ENCODE measurements at places on chromosomes 13 and 19.

DNA sequence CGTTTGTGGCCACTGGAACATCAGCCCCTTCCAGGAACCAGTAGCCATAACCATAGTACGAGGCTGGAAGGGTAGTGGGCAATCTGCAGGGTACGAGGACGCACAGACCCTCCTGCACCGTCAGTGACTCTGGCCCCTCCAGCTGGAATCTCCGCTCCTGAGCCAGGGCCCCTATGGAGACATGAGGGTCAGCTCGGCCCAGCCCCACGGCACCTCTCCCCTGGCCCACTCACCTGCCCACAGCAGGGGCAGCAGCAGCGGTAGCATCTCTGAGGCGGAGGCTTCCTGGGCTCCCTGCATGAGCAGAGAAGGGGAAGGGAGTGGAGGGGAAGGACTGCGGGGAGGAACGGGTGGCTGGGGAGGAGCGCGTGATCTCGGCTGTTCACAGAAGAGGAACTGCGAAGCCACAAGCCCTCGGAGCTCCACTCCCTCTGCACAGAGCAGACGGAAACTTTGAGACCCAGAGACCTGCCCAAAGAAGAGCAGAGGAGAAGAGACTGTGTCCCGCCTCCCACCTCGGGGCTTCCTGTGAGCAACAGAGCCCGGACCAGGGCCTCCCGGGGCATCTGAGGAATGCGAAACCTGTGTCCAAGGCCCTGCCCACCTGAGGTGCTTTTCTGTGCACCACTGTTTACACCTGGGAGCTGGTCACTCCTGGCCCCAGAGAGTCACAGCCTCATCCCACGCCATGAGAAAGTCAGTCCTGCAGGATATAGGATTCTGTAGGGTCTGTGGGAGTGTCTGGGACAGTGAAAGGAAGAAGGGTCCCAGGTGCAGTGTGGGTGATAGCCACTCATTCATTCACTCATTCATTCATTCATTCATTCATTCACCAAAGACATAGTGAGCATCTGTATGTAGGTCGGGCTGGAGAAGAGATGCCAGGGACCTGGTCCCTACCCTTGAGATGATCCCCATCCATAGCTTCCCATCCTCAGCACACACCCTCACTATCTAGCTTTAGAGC, at the start of gene SIGLEC6:
SIGLEC6 (minus strand) TSS at position 322 of the 967 bp plus-strand sequence; CDS start at position 300, 22 bp downstream.
- DNase-seq: no peak

DNA sequence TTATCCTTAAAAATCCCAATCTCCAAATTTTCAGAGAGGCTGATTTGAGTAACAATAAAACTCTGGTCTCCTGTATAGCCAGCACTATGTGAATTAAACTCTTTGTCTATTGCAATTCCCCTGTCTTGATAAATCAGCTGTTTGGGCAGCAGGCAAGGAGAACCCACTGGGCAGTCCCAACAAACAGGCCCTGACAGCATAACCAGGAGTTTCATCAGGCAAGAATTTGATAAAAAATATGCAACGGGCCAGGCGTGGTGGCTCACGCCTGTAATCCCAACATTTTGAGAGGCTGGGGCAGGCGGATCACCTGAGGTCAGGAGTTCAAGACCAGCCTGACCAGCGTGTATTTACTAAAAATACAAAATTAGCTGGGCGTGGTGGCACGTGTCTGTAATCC, 42.1 kb downstream of the STK24 start:
- DNase-seq: no peak

DNA sequence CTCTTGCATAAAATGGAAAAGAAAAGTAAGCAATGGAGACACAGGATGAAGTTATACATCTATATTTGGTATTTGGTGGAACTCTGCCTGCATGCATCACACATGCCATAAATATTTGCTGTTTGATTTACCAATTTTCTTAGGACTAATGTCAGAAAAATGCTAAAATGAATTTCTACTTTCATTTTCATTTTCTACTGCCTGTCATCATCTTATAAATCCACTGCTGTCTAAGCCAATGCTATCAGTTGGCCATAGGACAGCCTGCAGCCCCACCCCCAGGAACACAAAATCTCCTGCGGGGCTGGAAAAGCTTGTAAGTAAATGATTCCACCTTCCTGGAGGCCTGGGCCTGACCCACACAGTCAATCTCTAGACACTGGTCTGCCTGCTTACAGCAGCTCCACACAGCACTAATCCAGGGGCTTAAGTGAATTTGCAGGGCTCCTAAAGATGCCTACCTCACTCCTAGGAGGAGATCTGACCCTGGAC, 122.0 kb downstream of the ENOX1 start:
- DNase-seq: no peak

DNA sequence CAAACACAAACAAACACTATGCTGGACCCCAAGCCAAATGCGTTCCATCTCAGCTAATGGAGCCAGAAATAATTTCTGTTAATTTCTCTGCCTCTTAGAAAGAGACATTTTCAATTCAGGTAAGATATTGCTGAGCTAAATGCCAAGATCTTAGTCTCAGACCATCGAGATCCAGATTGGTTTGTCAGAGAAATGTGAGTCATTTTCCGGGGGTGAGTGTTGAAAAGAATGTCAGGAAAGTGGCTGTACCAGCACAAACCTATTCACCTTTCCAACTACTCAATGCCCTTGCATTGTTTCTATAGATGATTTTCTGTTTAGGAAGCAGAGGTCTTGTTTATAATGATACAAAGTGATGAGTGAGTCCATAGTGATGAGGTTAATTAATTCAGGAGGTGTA, 266.8 kb upstream of the TSHZ3 start:
- DNase-seq: no peak

GRCh38 chr19:51009061-51009891, 7.9 kb upstream of the KLK8 start:
- DNase-seq: no peak

DNA sequence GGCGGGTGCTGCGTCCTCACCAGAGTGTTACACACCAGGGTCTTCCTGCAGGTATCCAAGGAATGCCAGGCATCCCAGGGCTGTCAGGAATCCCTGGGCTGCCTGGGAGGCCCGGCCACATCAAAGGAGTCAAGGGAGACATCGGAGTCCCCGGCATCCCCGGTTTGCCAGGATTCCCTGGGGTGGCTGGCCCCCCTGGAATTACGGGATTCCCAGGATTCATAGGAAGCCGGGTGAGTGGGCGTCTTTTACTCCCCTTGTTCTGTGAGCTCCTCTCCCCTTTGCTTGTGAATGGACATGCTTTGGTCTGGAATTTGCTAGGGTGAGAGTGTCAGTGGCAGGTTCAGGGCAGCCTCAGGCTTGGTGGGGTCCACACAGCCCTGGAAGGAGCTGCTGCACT, 75.9 kb downstream of the RAB20 start:
- no peak for DNase-seq

GRCh38 chr19:30046522-30046921, 104.5 kb downstream of the URI1 start:
- no peak for DNase-seq

- DNase-seq: no peak
These were observed 1.9 kb downstream of the CNN2 start for GRCh38 chr19:1028062-1028926.

DNA sequence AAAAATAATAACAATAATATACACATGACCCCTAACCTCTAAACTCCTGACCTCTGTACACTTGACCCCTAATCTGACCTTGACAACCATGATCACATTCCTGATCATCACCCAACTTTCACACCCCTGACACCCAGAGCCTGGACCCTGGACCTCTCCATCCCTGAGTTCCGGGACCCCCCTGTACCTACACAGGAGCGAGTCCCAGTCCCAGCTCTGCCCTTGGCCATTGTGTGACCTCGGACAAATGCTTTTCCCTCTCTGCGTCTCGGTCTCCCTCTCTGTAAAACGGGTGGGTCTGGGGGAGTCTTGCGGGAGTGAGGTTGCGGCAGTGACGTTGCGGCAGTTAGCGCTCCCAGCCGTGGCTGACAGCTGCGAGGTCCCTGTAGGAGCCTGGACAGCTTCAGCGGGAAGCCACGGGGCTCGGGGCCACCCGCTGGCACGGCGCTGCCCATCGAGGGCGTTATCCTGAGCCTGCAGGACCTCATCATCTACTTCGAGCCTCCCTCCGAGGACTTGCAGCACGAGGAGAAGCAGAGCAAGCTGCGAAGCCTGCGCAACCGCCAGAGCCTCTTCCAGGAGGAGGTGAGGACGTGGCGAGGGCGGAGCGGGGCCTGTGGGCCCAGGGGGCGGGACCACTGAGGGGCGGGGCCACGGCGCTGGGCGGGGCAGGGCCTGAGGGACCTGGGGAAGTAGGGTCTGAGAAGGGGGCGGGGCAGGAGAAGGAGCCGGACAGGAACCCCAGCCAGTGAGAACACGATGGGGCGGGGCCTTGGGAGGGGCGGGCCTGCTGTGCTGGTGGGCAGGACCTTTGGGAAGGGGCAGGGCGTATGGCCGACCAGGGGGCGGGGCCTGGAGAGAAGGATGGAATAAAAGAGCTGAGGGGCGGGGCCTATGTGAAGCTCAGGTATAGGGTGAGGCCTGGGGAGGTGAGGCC, 19.2 kb downstream of the RYR1 start:
- no peak for DNase-seq

GRCh38 chr13:98986226-98986846, 8.5 kb upstream of the DOCK9 start:
- DNase-seq: no peak

DNA sequence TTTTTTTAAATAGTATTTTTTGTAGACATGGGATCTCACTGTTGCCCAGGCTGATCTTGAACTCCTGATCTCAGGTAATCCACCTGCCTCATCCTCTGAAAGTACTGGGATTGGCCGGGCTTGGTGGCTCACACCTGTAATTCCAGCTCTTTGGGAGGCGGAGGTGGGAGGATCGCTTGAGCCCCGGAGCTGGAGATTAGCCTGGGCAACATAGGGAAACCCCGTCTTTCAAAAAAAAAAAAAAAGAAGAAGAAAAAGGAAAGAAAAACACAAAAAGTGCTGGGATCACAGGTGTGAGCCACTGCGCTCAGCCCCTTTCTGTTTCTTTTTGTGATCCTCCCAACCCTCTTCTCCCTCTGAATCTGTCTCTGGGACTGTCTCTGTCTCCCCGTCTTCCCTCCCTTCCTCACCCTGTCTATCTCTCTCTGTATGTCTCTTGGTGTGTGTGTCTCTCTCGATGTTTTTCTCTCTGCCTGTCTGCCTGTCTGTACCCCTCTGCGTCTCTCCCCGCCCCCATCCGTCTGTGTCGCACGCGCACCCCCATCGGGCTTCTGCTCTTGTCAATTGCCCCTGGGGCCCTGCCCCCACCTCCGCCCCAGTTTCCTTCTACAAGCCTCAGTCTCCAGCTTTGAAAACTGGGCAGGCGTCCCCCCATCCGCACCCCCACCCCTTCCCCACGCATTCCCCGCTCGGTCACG, 540 bp upstream of the ZFP36 start:
- peak; percentile 90 for DNase-seq

- DNase-seq: no peak
These were observed 14.5 kb downstream of the ARHGEF18 start for GRCh38 chr19:7363225-7363624.
